Liver (tissue), 10 donors: ENCODE measurements at places on chromosomes 3 and 15.

- no peak for DNase-seq
Measured at GRCh38 chr3:108200024-108200423, 22.2 kb downstream of the IFT57 start.

DNA sequence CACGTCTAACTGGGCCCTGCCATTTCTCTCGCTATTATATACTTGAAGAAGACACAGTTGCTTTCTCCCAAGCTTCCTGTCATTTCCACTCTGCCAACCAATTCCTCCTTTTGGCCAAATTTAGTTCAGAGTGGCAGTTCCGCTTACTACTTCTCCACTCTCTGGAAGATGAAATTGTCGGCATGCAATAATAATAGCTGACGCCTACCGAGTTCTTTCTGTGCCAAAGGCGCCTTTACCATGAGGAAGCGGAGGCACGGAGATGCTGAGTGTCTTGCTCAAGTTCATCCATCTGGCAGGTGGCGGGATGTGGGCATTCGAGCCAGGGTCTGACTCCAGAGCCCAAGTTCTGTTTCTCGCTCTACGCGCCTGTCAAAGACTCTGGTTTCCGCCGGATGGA lies 14.6 kb upstream of the NRROS start:
- DNase-seq = no peak

GRCh38 chr3:55488398-55489055 lies 1.4 kb upstream of the WNT5A start:
- no peak for DNase-seq

GRCh38 chr3:31422237-31422636 lies 110.5 kb upstream of the STT3B start:
- no peak for DNase-seq

- no peak for DNase-seq
Measured at GRCh38 chr3:115822579-115822978, 199.3 kb downstream of the GAP43 start.

DNA sequence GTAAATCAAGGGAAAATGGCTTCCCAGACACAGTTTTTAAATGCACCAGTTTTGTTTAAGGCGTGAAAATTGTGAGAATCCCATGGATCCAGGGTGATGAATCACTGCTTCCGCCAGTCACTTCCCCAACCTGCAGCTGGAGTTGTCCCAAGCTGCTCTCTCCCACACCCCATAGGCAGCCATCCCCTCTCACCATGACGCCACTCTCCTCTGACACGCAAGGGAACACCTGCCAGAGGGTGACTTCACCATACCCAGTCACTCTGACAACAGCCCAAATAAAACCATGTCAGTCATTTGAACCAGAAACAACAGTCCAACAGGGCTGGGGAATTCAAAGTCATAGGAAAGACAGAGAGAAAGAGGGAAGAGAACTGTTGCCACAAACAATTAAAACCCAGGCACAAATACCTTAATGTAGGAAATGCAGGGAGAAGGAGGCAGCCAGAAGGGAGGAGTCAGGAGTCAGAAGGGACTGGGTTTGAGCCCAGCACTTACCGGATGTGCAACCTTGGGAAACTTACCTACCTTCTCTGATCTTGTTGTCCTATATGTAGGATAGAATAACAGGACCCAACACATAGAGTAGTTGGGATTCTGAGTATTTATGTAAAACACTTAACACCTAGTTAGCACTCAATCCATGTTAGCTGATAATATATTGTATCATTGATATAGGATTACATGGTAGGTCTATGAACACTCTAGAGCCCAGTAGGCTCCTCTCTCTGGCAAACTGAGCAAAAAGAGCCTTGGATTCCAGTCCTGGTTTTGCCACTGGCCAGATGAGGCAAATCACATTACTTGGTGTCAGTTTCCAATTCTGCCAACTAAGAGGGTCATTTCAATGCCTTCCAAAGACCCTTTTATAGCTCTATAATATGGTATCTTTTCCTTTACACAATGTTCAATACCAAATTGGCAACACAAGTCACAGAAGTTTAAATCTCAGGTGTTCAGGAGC lies 326.3 kb upstream of the ICE2 start:
- DNase-seq = no peak

DNA sequence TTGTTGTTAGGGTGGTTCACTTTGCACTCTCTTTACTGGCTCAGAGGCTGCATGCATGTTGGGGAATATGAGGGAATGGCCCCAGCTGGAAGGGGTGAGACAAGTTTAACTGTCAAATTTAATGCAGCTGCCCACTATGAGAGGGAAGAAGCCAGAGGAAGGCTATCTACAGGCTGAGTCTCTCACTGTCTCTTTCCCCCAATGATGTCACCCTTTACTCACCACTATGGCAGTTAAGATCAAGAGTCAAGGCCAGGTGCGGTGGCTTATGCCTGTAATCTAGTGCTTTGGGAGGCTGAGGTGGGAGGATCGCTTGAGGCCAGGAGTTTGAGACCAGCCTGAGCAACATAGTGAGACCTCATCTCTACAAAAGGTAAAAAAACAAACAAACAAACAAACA lies 12.2 kb upstream of the RBMS3 start:
- no peak for DNase-seq

DNA sequence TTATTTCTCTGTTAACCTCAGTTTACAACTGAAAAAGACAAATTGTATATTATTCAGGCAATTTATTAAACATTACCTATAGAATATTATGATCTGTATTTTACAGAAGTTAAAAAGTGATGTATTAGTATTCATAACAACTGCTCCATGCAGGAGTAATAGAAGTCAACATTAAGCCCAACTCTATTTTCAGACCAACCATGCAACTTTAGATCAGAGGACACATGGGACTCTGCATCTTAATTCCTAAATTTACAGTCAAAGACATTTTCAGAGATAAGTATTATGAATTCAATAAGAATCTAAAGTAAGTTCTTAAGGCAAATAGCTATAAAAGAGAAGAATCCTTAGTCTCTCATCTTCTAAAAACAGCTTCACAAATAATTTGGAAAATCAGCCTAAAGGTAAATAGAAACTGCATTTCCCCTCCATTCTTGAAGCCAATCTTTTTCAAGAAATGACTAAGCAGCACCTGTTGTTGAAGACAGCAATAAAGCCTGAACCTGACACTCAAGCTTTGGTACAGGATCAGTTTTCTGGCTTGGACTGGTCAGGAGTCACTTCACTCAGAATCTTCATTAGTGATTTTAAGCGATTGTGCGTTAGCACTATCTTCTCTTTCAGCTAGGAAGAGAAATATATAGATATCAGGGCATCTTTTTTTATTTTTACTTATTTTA lies 23.0 kb downstream of the OIP5 start:
- no peak for DNase-seq

GRCh38 chr3:123733805-123734526 lies 149.1 kb upstream of the HACD2 start:
- no peak for DNase-seq

- no peak for DNase-seq
Measured at GRCh38 chr3:157861076-157861765, 245.0 kb downstream of the SHOX2 start.

DNA sequence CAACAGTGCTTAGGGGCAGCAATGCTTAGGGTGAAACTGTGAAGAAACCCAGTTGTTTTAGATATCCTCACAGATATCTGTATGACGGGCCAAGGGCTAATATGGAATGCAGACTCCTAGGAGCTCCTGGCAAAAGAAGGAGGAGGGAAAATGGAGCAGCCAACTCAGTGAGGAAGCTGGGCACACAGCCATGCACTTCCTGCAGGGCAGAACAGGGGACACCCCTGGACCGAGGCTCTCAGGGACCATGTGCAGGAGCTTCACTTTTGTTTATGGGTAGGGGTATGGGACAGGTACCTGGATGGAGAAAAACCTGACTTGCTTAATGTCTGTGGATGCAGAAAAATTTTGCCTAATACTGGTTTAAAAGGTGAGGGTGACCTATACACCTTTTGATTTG lies 20.2 kb downstream of the NIPA1 start:
- DNase-seq = no peak

DNA sequence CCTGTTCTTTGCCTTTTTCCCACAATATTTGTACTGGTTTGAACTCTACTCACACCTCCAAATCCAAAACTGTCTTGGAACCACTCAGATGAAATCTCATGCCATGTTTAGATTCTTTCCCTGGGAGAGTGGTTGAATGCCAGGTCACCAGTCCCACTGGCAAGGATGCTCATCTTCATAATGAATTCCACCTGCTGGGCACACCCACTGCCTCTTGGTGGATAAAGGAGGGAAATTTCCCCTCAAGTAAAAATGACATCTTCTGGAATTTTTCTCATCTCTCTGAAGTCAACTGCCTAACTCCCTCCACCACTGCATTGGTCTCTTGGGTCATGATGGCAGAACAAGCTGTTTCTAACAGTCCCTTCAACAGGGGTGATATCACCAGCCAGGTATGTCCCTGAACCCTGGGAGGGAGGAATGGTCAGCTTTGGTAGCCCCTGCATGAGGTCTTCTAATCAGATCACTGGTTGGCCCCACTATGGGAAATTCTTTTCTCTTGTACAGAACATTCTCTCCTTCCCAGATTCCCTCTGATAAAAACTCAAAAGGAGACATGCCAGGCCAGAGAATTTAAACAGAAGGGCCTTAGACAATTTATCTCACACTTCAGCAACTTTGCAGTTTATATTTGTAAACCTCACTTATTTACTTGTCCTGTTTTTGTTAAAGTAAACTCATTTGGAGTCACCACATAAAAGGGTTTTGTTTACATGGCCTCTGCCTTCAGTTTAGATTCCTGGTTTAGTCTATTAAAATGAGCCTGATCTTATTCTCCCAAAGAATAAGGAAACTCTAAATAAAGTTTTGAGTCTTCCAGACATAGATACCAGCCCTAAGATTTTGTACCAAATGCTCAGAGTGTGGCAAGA lies 143.4 kb downstream of the WNT5A start:
- no peak for DNase-seq

DNA sequence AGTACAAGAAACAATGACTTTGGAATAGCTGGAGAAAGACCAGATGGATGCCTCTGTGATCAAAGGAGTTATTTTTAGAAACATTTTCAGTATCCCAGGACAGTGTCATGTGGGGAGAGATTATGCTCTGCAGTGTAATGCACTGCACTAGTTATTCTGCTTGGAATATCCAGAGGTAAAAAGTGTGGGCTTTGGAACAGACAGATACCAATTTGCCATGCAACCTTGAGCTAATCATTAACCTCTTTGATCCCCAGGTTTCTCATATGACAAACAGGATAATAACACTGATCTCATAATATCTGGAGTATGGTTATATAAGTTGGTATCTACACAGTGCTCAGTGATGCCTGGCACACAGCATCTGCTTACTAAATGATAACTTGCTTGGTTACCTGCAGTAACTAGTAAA lies 12.2 kb upstream of the SLC7A14 start:
- DNase-seq = no peak

DNA sequence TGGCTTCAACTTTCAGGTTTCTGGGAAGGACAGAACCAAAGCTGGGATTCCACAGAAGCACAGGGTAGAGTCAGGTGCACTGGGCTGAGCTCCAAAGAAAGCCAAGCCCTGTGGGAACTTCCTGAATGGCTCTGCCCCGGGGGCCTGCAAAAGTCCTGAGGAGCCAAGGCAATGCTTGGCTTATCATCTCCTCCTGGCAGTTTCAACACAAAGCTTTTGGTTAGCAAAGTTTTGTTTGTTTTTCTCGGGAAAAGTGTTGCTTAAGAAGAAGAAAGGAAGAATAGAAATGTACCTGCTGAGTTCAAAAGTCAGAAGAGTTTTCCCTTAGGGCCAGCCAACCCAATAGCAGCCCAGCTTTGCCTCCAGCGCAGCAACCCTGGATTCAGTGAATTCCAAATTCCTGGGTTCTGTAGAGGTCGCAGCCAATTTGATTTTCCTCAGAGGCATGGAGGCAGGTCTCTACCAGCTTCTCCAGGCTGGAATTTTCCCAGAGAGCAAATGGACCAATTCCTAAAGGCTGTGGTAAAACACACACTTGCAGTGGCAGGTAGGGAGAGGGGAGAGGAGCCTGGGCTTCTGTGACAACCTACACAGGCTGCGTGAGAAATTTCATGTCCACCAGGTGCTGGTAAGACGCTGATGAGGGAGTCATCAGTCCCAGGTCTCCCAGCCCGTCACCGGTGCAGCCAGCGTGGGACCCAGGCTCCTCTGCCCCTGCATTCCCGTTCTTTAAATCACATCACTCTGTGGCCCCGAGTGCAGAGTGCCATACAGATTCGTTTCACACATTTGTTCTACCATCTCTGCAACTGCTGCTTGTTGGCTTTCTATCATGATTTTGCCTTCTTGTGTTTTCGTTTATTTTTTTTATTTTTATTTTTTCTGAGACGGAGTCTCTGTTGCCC lies 54.3 kb upstream of the SNRPA1 start:
- DNase-seq = no peak

DNA sequence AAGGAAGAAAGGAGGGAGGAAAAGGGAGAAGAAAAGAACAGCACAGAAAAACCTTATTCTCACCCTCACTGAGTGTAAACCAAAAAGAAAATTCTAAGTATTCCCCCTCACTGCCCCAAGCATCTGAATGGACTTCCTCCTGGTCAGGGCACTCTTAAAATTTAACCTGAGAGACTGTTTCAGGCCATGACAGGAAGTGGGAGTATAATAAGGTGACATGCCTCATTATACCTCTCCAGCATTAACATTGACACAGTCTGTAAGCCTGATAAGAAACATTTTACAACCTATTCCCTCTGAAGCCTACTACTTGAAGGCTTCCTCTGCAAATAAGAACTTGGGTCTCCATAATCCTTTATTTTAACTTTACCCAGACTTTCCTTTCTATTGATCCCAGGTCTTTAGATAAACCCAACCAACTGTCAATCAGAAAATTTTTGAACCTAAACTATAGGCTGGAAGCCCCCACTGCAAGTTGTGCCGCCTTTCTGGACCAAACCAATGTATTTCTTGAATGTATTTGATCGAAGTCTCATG lies 41.7 kb downstream of the SLCO2A1 start:
- no peak for DNase-seq

- DNase-seq = no peak
Measured at GRCh38 chr3:21830541-21830940, 79.5 kb upstream of the ZNF385D start.

GRCh38 chr3:98588065-98588464 lies 5.3 kb downstream of the CPOX start:
- DNase-seq = no peak

DNA sequence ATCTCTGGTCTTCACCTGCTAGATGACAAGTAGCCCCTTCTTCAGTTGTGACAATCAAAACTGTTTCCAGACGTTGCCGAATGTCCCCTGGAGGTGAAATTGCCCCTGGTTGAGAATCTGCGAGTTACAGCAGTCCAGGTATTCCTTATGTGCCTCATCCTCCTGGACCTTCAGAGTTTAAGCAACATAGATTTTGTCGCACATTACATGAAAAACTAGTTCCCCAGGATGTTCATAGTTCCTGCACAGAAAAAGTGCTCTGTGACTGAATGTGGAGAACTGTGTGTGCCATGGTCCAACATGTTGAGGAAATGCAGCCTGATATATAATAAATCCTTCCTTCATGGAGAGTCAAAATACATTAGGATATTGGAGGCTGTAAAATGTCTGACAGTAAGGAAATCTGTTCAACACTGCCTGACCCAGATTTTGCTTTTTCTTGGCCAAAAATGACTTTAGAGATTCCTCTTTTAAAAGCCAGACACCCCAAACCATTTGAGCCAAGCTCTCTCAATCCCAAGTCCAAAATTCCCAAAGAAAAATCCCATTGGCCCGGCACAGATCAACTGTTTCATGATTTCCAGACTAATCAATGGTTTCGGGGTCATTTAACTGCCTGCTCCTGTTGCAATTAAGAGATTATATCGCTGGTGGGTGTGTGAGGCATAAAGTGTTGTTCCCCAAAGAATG lies 20.4 kb upstream of the SHC4 start:
- no peak for DNase-seq
